ENCODE measurements at places on chromosomes 16 and 17. TPM values are rescaled to one million over a fixed set of nuclear protein-coding genes. Genes with fewer than 3 reads are reported as not detected.

The ITGAD gene
- total RNA-seq = 0.11 TPM

The CALB2 gene
- total RNA-seq = 4.4 TPM

The SLC38A7 gene
- total RNA-seq = 12.1 TPM

The ZPBP2 gene
- total RNA-seq = not detected

The OTOA gene
- 0.11 TPM for total RNA-seq

The MMP28 gene
- total RNA-seq = 83.0 TPM

The PRR29 gene
- total RNA-seq = not detected

The COG7 gene
- total RNA-seq = 42.5 TPM

The POLR3E gene
- total RNA-seq = 37.0 TPM

The GRIN2A gene
- 0.78 TPM for total RNA-seq

The FBRS gene
- 78.8 TPM for total RNA-seq

The CACNG3 gene
- not detected for total RNA-seq

The KRTAP3-1 gene
- total RNA-seq = not detected

The C16orf95 gene
- 6.3 TPM for total RNA-seq

The RND2 gene
- total RNA-seq = 1.1 TPM

The CRYBA1 gene
- total RNA-seq = not detected

The CHST5 gene
- 116 TPM for total RNA-seq

The KIF19 gene
- 2.1 TPM for total RNA-seq

The C17orf113 gene
- 1.8 TPM for total RNA-seq

The NPIPA3 gene
- total RNA-seq = 2.5 TPM

DNA sequence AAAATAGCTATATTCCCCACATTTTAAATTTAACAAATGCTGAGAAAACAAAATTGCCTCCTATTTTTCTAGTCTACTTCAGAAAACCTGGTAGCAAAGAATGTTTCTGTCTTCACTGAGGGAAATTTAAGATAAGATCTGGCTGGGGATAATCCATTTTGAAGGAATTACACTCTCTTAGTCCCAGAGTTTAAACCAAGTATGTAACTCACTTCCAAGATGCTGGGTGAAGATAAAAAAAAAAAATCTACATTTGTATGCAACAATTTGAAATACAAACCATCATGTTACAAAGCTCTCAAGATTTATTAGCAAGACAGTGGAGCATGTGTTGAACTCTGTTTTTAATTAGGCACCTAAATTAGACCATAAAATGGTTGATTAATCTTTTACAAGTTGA lies 5.7 kb downstream of the HS3ST3B1 start:
- no peak for DNase-seq

GRCh38 chr17:9929871-9930270 lies 24.8 kb upstream of the RCVRN start:
- no peak for DNase-seq

GRCh38 chr17:58052945-58053715 lies 30.1 kb upstream of the DYNLL2 start:
- DNase-seq = no peak

GRCh38 chr17:31596382-31597323 lies 205.2 kb downstream of the RAB11FIP4 start:
- peak; percentile 64 for DNase-seq

DNA sequence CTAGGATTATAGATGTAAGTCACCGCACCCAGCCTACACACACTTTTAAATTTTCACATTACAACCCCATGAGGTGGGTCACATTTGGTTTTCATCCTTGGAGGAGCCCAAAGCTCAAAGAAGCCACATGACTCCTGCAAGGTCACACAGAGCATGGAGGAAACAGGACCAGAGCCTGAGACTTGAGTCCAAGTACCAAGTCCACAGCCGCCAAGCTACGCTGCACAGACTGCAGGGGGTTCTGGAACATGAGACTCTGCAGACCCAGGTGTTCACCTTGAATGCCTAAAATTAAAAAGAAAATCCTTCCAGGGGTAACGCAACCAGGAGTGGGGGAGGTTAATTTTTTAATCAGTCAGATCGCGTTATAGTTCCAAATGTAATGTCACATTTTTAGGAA lies 150.2 kb downstream of the ZFHX3 start:
- no peak for DNase-seq

GRCh38 chr17:67577429-67578141 lies 140.2 kb upstream of the NOL11 start:
- DNase-seq = no peak

GRCh38 chr16:53129281-53130158 lies 74.7 kb downstream of the CHD9 start:
- no peak for DNase-seq

DNA sequence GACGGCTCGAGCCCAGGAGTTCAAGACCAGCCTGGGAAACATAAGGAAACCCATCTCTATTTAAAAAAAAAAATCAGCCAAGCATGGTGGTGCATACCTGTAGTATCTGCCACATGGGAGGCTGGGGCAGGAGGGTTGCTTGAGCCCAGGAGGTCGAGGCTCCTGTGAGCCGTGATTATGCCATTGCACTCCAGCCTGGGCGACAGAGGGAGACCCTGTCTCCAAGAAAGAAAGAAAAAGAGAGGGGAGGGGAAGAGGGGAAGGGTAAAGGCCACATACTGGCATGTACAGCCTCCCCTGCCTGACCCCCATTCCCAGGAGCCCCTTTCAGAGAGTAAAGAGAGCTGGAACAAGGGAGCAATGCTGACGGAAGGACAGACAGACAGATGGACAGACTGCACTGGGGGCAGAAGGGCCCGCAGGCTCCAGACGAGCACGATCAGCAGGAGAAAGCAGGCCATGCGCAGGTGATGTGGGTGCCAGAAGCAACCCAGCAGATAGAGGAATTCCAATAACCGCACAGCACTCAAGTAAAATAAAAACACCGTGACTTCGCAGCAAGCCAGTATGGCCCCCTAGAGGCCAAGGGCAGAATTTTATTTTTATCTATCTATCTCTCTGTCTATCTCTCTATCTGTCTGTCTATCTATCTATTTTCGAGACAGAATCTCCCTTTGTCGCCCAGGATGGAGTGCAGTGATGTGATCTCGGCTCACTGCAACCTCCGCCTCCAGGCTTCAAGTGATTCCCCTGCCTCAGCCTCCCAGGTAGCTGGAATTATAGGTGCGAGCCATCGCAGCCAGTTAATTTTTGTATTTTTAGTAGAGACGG lies 27.1 kb upstream of the SNN start:
- no peak for DNase-seq

DNA sequence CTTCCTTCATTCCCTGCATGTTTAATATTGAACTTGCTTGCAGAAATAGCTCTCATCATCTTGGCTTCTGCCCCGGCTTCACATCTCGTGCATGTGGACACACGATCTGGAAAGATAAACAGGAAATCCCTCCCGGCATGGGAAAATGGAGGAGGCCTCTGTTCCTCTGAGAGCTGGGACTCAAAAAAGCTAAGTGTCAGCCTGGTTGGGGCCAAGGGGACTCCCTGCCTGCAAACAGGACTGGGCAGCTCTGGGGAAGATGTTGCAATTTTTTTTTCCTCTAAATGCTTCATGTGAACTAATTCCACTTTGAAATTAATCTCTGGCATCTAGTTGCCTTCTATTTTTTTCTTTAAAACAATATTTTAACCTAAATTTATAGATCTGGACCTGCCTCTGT lies 24.8 kb downstream of the ITPRIPL2 start:
- peak; percentile 57 for DNase-seq

DNA sequence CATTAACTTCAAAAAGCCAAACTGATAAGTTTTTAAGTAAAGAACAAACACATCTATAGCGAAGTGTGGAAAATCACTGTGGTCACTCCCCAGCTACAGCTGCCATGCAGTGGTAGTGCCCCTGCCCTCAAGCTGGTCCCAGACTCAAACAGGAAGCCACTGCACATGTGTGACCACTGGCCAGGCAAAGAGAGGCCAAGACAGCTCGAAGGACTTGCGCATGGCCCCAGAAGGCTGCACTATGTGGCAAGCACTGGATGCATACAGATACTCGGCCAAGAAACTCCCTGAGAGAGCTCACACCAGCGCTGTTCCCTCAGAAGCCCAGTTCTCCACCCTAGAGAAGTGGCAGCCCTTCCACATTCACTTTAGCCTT lies 82.4 kb downstream of the ANKRD11 start:
- DNase-seq = no peak

DNA sequence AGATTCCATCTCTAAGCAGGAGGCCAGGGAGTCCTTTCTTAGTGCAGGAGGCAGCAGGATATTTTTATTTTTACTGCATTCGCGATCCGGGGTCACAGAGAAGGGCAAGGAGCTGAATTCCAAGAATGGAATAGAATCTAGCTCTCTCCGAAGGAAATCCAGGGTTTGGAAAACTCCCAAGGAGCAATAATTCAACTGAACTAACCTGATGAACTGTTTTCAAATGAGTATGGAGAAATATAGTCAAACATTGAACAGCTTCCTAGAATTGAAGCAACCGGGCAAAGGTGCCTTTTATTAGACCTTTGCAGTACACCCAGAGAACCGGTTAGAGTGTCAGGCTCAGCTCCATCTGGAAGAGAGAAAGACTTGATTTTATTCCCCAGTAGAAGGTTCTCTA lies 120.7 kb upstream of the MAF start:
- DNase-seq = no peak

- DNase-seq = no peak
Observed at GRCh38 chr17:6160911-6161855, 91.0 kb downstream of the WSCD1 start.

- no peak for DNase-seq
Observed at GRCh38 chr16:21226749-21227148, 6.8 kb upstream of the ANKS4B start.

- DNase-seq = no peak
Observed at GRCh38 chr16:85208181-85208580, 95.9 kb upstream of the CIBAR2 start.

GRCh38 chr17:80008383-80008840 lies 27.3 kb downstream of the TBC1D16 start:
- peak; percentile 88 for DNase-seq

DNA sequence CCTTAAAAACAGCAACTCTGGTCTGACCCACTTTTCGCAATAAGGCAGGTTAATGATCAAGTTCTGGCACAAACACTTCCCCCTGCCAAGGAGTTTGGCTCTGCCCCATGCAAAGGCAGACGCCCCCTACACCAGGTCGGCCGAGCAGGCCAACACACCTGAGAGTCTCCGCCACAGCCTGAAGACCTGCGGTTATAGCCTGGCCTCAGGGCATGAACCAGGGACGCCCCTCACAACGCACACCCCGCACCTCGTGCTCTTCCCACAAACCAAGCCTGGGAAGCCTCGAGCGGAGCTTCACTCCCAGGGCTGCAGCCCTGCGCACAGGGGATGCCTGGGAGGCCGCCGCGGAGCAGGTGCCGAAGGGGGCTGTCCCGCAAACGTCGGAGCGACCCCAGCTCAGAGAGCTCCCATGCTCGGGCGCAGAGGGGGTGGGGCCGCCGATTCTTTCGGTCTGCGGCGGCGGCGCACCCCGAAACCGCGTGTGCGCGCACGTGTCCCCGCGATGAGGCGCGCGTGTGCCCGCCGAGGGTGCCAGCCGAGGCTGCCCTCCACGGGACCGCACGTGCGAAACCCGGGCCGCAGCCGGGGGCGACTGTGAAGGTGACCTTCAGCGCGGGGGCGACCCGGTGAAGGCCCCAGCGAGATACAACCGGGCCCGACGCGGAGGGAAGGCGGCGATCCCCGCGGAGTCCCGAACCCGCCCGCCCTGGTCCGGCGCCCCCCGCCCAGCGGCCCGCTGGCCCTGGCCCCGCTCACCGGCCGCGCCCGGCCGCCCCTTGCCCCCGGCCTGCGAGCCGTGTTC lies 559 bp downstream of the CLUH start:
- peak; percentile 43 for DNase-seq

- no peak for DNase-seq
Observed at GRCh38 chr17:73066148-73066884, 26.2 kb downstream of the SLC39A11 start.

- no peak for DNase-seq
Observed at GRCh38 chr17:55237841-55238178, 26.9 kb upstream of the HLF start.

- no peak for DNase-seq
Observed at GRCh38 chr16:87043231-87044031, 273.8 kb downstream of the C16orf95 start.

- DNase-seq = no peak
Observed at GRCh38 chr16:50182441-50182840, 29.3 kb downstream of the TENT4B start.

DNA sequence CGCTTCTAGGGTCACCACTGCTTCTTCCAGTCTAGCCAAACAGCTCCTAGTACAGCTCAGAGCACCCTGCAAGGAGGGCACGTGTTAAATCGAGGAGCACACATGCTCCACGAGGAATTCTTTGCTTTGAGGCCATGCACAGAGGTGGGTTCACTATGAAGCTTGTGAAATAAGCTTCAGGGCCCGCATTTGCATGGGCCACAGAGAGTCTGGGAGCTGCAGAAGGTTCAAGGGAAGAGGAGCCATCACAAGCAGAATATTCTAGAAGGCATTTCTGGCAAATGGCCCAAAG lies 55.3 kb downstream of the MYH13 start:
- no peak for DNase-seq

DNA sequence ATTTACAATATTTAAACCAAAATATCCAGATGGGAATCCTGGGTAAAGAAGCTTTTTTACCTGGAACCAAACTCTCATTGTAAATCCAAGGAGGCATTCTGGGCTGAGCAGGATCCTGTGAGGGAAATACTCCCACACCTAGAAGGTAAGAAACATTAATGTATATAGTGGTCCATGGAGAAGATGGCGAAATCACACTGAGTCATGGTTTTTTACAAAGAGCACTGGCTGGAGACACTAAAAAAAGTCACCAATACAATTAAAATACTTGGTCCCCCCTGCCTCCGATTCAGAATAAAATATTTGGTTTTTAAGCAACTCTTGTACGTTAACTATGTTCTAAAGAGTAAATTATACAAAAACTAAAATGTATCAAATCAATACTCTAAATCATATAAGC lies 32.9 kb downstream of the SYNRG start:
- DNase-seq = no peak

DNA sequence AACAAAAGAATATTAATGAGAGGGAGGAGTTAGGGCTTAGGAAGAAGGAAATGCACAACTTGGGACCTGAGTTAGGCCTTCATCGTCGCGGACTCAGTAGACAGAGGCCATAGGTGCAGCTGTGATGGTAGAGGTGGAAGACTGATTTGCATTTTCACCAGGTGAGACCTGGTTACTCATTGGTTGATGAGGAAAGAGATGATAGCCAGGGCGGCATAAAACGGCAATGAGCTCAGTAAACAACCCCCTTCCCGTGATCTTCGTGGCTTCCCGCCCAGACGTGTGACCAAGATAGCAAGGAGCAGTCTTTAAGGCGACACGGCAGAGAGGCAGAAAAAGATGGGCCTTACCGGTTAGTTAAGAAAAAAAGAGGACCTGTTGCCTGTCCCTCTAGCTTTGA lies at the start of gene TMC5:
Gene TMC5 (plus strand): TSS at position 244 of the 400 bp plus-strand sequence. CDS start 22,156 bp downstream, outside the sequence.
- DNase-seq = peak; percentile 84

- DNase-seq = no peak
Observed at GRCh38 chr17:66829883-66830282, 5.0 kb upstream of the CACNG5 start.

GRCh38 chr17:63823659-63824331 lies 3.4 kb upstream of the PSMC5 start:
- no peak for DNase-seq

- DNase-seq = no peak
Observed at GRCh38 chr17:56045872-56046271, 107.4 kb upstream of the ANKFN1 start.

DNA sequence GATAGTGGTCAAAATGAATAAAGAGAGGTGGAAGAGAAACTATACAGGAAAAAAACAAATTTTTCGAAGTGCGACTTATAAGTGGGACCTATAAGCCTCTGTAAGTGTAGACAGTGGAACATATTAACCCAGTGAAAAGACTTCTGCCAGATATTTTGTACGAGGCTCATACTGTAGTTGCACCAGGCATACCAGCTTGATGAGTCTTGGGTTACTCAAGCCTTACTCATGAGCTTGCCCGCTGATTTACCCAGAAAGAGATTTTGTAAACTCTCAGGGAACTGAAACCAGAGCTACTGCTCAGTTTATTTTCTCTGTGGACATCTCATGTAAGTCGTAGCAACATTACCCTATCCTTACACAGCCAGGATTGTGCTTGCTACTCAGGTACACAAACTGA lies 708.0 kb upstream of the SOX9 start:
- DNase-seq = no peak
